ENCODE measurements at places on chromosomes 13 and 19. TPM values are rescaled to one million over a fixed set of nuclear protein-coding genes. Genes with fewer than 3 reads are reported as not detected.

DNA sequence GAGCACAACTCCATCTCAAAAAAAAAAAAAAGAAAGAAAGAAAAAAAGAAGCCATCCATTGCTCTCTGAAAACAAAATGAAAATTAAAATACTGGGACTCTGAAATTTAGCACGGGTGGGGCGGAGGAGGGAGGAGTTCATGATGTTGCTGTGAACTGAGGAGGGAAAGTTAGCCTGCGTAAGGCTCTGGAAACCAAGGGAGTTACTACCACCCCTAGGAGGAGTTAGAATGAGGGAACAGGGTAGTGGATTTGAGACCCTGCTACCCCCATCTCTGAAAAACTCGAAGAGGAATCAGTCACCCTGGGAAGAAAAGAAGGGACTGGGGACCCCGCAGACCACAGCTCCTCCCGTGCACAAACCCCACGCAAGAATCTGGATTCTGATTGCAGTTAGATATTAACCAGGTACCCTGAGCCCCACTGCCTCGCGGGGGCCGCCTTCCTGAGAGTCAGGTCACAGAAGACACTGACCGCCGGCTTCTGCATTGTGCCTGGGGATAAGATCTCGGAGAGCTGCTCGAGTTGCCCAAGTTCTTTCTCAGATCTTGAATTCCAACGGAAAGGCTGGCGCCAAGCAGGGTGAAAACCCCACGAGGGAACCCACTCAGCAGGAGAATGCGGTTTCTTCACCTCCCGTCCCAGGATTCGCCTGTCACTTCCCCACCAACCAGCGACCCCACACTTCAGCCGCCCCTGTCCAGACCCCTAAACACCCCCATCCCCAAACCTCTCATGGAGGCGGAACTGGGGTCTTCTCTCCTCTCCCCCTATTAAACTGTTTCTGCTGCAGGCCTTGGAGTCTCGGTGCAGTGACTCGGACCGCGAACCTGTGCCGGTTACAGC, 870 bp downstream of the ZNF442 start:
- DNase-seq, result peak; percentile 68

DNA sequence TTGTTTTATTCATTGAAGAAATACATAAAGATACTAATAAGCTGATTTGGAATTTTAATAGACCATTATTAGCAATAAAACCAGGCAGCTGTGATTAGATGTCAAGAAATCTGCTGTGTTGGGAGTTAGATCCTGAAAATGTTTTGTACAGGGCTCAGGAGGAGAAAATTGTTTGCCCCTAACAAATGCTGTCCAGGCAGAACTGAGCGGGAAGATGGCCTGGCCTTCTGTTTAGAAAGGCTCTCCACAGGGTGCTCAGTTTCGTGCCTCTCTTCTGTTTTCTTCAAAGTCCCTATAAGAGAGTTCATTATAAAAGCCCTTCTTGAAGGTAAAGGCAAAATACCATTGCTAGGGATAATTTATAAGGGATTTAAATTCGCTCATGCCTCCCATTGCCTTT, 64.1 kb downstream of the ERCC5 start:
- DNase-seq, result no peak

DNA sequence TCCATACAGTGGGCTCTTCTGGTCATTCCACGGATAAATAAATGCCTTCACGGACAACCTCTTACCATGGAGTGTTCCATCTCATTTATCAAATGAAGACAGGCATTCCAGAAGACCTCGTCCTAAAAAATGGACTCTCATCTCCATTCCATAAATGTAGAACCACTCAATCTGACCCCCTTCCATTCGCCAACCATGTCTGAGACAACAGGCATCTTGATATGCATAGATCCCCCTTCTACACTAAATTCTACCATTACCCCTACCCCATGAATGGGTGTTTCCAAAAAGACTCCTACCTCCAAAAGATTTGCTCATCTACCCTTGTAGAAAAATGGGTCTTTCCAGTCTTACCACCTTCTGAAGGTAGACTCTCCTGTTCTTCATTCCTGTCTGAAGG, 9.0 kb downstream of the RASIP1 start:
- DNase-seq, result no peak

DNA sequence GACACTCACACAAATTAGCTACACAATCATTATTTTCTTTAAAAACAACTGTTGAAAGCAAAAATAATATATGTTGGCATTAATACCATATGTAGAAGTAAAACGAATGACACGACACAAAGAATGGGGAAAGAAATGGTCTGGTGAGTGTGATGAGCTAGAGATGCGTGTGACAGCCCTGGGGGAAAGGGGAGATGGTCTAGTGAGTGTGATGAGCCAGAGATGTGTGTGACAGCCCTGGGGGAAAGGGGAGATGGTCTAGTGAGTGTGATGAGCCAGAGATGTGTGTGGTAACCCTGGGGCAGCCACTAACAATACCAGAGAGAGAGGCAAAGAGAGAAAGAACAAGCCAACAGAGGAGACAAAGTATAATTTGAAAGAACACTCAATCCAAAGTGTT, 22.3 kb upstream of the LAMP1 start:
- DNase-seq, result no peak

GRCh38 chr13:25692099-25692498, 320.3 kb downstream of the ATP8A2 start:
- no peak for DNase-seq

DNA sequence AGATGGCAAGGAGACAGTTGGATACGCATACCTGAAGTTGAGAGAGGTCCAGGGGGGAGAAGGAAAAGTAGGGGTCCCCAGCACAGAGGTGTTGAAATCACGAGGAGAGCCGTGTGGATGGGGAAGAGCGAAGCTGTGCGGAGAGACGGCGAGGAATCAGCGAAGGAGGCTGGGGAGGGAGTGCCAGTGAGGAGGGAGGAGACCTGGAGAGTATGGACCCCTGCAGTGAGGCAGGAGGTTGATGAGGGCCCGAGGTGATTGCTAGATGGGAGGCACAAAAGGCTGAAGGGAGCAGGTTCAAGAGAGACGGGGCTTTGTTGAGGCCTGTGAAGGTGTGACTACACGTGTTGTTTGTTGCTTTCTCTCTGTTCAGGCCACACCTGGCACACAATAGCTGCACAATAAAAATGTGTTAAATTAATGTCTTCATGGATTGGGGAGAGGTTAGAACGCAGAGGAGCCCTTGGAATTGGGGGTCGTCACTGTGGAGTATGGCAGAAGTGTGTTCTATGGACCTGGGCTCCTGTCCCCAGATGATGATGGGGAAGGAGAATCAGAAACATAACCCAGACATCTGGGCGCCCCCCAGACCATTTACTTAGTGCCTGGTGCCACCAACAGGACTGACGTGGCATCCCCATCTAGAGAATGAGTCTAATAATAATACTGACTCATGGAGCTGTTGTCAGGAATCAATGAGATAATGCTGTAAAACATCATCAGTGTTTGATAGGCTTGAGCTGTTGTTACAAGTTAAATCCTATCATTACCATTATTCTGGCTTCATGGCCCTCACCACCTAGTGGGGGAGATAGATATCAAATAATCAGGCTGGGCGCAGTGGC, 137.5 kb downstream of the SIPA1L3 start:
- DNase-seq, result no peak

DNA sequence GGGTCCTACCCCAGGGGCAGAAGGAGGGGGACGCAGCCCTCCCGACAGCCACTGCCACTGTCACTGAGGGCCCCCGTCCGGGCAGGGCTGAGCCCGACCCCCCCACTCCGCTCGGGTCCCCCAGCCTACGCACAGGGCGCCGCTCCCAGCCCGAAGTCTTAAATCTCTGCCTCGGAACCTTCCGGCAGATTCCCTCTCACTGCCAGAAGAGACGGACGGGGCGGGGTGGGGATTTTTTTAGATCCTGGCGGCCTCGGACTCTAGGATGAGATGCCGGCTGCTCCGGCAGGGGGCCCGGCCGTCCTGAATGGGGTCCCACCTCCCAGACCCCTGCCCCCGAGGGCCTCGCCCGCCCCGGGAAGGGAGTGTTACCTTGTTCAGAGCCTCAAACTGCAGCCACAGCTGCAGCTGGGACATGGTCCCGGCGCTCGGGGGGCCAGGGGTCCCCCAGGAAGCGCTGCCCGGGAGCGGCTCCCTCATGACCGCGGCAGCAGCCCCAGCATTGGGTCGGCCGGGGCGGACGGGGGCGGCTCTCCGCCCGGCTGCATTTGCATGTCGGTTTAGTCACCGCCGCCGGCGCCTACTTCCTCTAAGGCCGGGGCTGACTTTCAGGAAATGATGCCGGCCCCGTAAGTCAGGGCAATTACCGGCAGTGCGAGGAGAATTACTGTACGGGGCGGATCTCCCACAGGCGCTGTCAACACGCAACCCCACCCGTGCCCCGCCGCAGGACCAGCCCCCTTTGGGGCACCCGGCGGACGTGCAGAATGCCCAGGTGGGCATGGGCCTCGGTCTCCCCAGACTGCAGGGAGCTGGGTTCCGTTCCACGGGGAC, 28.1 kb downstream of the GPX4 start:
- DNase-seq, result peak; percentile 94

DNA sequence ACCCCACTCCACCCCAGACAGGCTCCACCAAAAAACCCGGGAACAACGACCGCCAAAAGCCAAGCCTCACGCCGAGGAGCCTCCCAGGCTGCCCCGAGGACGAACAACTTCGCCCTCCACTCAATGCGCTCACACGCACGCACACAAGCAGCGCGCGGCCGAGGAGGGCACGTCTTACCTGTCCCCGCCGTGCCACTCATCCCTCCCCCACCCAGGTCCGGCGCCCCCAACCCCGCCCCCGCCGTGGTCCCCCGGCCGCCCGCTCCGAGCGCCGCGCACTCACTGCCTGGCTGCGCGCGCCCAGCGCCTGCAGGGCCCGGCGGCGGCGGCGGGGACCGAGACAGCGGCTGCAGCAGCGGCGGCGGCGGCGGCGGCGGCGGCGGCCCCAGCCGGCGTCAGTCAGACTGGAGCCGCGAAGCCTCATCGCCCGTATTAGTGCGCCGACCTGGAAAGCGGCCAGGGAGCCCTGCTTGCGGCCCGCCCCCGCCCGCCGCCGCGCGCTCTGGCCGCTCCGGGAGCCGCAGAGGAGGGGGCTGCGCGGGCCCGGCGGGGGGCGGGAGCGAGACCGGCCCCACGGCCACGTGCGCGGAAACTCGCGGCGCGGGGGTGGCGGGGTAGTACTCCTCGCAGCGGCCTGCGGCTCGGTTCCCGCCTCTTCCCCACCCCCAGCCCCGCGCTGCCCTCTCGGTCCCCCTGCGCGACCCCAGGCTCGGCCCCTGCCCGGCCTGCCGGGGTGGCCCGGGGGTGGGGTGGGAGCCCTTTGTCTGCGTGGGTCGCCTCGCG, at the start of gene SMAD9:
TSS of gene SMAD9 (minus strand) at position 406 of the 783 bp plus-strand sequence. CDS start 40,549 bp downstream, outside the sequence.
- DNase-seq, result peak; percentile 91

GRCh38 chr13:28707629-28708427, 10.9 kb downstream of the SLC46A3 start:
- DNase-seq, result no peak

DNA sequence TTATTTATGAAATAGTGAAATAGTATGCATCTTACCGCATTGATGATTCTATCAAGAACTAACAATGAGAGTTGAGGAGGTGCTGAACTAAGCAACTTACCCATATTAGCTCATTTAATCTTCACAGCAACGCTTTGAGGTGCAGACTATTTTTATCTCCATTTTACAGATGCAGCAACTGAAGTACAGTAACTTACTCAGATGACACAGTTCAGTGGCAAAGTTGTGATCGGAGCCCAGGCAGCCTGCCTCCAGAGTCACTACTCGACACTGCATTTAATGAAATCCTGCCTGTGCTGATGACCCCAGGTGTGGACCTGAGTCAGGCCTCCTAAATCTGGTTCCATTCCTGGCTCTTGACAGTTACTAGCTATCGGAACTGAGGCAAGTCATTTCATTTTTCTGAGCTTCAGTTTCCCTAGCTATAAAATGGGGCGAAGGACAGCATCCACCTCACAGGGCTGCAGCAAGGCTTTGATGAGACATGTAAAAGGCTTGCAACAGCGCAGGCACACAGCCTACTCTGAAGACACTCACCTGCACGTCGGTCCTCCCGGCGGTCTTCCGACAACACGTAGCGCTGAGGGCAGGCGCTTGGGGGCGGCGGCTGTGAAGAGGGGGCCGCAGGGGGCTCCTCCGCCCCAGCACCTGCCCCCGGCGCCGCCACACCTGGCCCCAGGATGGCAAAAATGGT, 1.5 kb downstream of the MYPOP start:
- DNase-seq, result no peak

DNA sequence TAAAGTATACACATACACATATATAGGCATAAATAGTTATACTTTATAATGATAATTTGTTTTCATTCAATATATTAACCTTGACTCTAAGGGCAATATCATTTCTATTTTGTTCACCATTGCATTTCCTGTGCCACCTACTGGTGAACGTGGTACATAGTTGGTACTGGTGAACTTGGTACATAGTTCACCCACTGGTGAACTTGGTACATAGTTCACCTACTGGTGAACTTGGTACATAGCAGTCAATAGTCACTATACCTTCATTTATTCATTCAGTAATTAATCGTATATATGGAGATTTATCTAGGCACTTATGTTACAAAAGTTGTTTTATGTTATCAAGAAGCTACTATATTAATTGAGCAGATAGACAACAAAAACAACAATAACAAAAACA, 172.6 kb upstream of the ATXN8OS start:
- no peak for DNase-seq

- no peak for DNase-seq
Measured at GRCh38 chr19:4690361-4690760, 20.2 kb upstream of the MYDGF start.

DNA sequence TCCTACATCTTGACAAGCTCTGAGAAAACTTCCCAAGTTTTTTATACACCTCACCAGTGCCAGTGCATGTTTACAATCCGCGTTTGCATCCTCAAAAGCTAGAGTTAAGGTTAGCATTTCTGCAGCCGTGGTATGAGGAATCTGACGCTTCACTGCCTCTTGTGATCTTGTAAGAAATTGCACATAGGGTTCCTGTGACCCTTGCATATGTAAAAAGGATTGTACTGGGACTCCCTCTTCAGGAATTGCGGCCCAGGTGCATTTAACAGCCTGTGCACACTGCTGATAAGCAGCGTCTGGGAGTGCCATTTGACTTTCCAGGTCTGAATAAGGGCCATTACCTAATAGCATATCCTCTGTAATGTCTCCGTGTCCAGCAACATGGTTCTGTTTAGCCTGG, 15.3 kb downstream of the FPR3 start:
- DNase-seq, result no peak

ZNF492 gene
- total RNA-seq, result 0.29 TPM

IZUMO4 gene
- 6.8 TPM for total RNA-seq

SCGB2B2 gene
- 0.58 TPM for total RNA-seq

CYP4F12 gene
- 3.7 TPM for total RNA-seq
